ENCODE measurements at places on chromosomes 7 and 10. TPM values are rescaled to one million over a fixed set of nuclear protein-coding genes. Genes with fewer than 3 reads are reported as not detected.

Gene ACTL6B
- total RNA-seq = not detected

Gene PHF14
- total RNA-seq = 33.5 TPM

Gene SEPTIN7
- 164 TPM for total RNA-seq

Gene PRRT4
- 0.32 TPM for total RNA-seq

Gene BHLHA15
- total RNA-seq = 1.1 TPM

Gene MUC12
- not detected for total RNA-seq

Gene TRPV5
- total RNA-seq = not detected

Gene ELMO1
- 28.3 TPM for total RNA-seq

Gene PDLIM1
- 32.7 TPM for total RNA-seq

Gene PIK3CG
- 6.7 TPM for total RNA-seq

Gene TMEM213
- not detected for total RNA-seq

Gene RBP4
- not detected for total RNA-seq

Gene ZCCHC24
- 1.9 TPM for total RNA-seq

Gene CNPY1
- total RNA-seq = not detected

Gene TMEM176B
- total RNA-seq = not detected

Gene HABP2
- not detected for total RNA-seq

Gene PDZD7
- 0.65 TPM for total RNA-seq

Gene PDE1C
- total RNA-seq = 3.6 TPM

Gene PNLIP
- total RNA-seq = not detected

Gene SPDYE6
- total RNA-seq = not detected

Gene ENO4
- not detected for total RNA-seq

Gene FAM131B
- total RNA-seq = 1.4 TPM

Gene GPC2
- 6.8 TPM for total RNA-seq

Gene AKR1B15
- not detected for total RNA-seq

Gene SPDYE16
- total RNA-seq = not detected

Gene LRRC61
- 1.2 TPM for total RNA-seq

Gene HOXA3
- 1.4 TPM for total RNA-seq

Gene GATA3
- 3.0 TPM for total RNA-seq

Gene EN2
- total RNA-seq = not detected

Gene KCNMA1
- 1.4 TPM for total RNA-seq

Gene TCAF2
- 8.4 TPM for total RNA-seq

Gene COL1A2
- total RNA-seq = 21.8 TPM

Gene JCAD
- 37.4 TPM for total RNA-seq

Gene NUTM2B
- 0.15 TPM for total RNA-seq

Gene PRKRIP1
- 18.5 TPM for total RNA-seq

Gene ST7
- total RNA-seq = 23.6 TPM

Gene UCMA
- total RNA-seq = not detected

Gene CCDC172
- total RNA-seq = not detected

Gene OPN4
- total RNA-seq = not detected

Gene SPDYE2B
- not detected for total RNA-seq
